ENCODE measurements at places on chromosomes 1 and 21.

DNA sequence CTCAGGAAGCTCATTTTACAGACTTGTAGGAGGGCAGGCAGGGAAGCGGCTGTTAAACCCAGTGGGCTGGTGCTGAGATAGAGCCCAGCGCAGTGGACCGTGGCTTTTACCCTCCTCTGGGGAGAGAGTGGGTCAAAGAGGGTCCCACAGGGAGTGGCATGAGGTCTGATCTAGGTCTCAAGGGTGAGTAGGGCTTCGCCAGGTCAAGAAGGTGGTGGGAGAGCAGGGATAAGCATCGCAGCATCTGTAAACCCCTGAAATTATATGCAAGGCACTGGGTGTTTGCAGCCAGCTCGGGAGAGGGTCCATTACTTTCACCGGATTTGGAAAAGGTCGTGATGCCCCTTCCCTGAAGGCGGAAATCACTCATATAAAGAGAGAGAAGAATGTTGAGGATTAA is 89.1 kb downstream of the ZSCAN20 start:
- no peak for DNase-seq

- DNase-seq: no peak
These were observed 154.4 kb downstream of the HHAT start for GRCh38 chr1:210482945-210483617.

DNA sequence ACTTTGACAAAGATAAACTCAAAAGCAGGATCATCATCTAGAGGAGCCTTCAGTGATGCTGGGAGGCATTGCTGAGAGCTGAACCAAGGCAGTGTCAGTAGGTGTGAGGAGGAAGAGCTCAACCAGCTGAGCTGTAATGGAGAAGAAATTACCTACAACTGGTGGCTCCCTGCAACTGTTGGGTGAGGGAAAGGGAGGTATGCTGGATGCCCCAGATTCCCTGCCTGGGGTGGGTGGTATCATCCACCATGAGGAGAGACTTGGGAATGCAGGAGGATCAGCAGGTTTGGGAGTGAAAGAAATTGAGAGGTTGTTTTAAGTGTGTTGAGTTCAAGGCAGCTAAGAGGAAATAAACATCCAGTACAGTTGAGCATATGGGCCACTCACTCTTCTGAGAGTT is 199.8 kb downstream of the DNM3 start:
- DNase-seq: no peak

DNA sequence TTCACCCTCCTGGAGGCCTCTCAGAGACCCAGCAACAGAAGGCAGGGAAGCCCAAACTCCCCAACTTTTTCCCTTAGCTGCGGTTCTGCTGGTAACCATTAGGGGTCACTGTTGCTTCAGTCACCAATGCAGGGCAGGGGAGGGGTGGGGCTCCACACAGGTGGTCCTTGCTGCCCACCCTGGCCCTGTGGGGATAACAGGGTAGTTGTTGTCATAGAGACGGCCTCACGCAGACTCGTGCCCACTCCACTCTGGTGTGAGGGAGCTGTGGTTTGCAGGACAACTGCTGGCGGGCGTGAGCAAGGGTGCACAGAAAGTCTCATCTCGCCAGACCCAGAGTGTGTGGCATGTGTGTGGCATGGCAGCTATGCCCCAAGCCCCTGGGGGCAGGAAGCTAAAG is 19.9 kb downstream of the INSRR start:
- DNase-seq: no peak

DNA sequence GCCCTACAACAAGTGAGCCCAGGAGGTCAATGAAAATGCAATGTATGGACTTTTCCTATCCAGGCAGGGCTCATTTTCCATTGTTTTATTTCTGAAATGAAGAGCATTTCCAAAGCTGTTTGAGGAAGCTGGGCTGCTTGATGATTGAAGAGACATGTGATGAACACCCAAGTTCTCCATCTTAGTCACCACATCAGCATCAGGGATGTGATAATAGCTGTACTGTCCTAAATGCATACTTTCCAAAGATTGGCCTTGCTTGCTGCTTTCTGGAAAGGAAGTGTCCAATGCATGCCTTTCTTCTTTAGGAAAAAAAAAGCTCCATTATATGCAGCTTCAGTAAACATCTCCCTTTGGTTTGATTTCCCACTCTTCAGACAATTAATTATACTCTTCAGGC is 425.9 kb upstream of the RUNX1 start:
- peak; percentile 71 for DNase-seq

DNA sequence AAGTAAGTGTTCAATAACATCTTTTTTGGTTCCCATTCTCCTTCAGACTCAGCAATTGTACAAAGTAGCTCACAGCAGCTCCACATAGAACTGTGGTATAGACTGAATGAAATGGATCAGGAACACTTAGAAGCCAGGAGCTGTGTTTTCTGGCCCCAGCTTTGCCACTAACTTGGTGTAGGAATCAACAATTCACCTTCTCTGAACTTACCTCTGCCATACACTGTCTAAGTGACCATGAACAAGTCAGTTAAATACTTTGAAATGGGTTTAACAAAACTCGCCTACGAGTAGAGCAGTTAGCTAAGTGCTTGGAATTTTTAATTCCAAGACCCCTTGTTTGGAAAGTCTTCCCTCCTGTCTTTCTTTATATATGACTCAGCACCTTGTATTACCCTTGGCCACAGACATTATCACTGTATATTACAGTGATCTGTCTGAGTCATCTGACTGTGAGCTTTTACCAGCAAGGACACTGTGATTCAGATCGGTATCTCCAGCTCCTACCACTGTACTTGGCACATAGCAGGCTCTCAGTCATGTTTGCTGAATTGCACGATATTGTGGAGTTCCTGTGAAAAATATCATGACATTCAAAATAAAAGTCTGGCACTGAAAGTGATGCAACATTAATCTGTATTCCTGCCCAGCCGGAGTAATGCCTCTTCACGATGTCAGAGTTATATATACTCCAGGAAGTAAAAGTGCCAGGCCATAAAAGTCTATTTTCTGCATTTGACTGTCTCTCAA is 101.7 kb upstream of the BEND5 start:
- no peak for DNase-seq

DNA sequence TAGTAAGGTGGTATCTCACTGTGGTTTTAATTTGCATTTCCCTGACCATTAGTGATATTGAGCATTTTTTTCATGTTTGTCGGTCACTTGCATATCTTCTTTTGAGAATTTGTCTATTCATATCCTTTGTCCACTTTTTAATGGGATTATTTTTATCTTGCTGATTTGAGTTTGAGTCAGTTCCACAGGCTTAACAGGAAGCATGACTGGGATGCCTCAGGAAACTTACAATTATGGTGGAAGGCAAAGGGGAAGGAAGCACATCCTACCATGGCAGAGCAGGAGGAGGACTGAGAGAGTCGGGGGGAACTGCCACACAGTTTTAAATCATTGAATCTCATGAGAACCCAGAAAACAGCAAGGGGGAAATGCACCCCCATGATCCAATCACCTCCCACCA is 51.1 kb downstream of the ODF2L start:
- no peak for DNase-seq

- no peak for DNase-seq
These were observed 53.5 kb downstream of the ITSN1 start for GRCh38 chr21:33695813-33696212.

DNA sequence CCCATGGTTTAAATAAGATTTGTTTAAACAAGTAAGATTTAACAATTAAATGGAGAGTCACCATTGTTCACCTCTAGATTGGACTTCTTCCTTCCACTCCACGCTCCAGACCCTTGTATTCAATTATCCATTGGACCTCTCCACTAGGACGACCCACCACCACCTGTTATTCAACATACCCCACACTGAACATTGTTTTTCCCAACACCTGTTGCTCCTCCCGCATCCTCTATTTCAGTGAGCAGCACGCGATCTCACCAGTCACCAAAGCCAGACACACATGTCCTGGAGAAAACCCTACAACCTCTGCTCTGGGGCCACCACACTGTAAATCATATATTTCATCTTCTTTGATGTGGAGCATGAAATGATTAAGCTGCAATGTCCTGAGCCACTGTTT is 28.6 kb downstream of the ATP8B2 start:
- no peak for DNase-seq

DNA sequence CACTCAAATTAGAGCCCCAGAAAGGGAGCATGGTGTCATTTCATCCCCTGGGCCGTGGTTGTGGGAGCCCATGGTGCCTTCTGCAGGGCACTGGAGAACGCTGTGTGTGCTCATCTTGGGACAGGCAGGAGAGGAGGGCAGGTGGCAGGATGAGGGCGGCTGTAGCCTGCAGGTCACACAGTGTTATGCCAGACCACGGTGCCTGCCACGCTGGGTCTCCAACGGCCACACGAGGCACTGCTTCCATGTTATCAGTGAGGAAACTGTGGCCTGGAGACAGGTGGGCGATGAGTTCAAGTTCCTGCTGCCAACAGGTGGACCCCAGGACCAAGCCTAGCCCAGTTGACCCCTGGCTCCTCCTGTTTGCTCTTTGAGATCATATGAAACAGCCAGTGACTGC is 21.0 kb downstream of the ABCG1 start:
- no peak for DNase-seq

- DNase-seq: no peak
These were observed 8.9 kb upstream of the CTSE start for GRCh38 chr1:206032380-206033140.

DNA sequence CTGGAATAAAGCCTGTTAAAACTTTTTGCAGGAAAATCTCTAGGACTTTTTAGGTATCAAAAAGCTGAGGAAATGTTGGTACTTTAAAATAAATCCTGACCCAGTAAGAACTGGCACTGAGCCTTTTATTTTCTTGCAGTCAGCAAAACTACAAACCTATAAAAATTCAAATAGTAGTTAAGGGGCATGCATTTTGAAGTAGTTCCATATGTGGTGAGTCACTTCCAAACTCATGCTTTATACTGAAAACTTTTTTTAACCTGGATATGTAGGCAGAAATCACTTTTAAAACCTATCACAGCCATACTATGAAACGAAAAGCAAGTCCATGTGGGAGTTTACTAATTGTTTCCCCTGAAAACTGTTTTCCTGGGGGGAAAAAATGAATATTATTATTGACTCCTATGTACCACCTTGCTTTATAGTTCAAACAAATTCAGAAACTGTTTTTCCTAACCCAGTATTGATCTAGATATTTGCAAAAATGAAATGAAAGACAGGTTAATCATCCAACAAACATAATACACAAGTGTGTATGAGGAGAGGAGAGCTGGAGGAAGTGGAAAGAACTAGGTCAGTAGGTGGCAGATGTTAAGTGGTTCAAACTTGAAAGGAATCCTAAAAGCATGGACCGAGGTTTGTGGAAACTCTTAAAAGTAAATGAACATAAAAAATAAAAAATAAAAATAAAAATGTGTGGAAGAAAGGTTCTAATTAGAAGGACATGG is 30.5 kb downstream of the NRIP1 start:
- peak; percentile 58 for DNase-seq

GRCh38 chr1:176032040-176032645 is 174.9 kb downstream of the COP1 start:
- no peak for DNase-seq

- DNase-seq: peak; percentile 60
These were observed 239.5 kb downstream of the TGFB2 start for GRCh38 chr1:218584418-218585155.

GRCh38 chr21:33254766-33255165 is 11.4 kb upstream of the IL10RB start:
- DNase-seq: no peak

DNA sequence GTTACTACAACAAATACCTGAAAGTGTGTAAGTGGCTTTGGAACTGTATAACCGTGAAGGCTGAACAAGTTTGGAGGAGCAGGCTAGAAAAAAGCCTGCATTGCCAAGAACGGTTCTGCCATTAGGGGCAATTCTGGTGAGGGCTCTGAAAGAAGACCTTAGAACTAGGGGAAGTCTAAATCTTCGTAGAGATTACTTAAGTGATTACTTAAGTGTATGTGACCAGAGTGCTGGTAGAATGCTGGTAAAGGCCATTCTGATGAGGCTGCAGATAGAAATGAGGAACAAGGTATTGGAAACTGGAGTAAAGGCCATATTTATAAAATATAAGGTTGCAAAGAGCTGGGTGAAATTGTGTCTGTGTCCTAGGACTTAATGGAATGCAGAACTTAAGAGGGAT is 158.0 kb downstream of the CLIC6 start:
- DNase-seq: no peak

- DNase-seq: no peak
These were observed 10.9 kb upstream of the COL18A1 start for GRCh38 chr21:45393833-45394638.

- DNase-seq: no peak
These were observed 22.0 kb downstream of the SERINC2 start for GRCh38 chr1:31434979-31435378.

DNA sequence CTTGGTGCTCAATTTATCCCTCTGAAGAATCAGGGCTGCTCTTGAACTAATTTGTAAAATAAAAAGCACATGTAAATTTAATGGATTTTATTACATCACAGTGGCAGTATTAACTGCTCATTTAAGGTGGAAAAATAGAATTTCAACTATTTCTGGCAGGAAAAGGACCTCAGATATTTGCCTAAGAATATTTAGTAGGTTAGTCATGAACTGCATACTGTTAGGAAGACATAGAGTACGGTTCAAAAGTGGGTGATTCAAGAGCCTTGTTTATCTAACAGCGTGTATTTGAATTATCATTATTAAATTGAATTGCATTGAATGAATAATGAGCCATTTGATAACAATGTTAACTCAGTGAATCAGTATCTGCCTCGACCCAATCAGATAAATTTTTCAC is 248.8 kb upstream of the PBX1 start:
- DNase-seq: peak; percentile 23

DNA sequence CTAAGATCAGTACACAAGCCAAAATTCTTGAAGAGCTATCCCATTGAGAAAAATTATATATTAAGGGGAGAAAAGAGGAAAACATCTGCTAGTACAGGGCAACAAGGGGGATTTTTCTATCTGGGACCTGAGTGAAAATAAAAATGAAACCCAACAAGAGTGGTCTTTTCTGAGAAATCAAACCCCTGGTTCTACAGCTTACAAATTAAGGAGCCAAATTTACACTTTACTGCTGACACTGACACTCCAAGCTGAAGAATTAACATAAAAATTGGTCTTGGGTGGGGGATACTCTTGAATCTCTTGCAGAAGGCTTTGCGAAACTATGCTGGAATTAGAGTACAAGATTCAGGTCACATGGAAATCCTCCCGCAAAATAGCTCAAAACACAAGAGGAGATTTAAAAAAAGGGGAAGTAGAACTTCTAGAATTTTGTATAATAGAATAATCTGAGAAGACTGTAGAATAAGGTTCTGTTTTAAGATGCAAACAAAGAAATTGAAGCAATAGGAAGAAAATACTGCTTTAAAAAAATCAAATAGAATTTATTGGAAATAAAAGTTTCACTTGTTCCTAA is 32.1 kb upstream of the HSPA13 start:
- DNase-seq: no peak

DNA sequence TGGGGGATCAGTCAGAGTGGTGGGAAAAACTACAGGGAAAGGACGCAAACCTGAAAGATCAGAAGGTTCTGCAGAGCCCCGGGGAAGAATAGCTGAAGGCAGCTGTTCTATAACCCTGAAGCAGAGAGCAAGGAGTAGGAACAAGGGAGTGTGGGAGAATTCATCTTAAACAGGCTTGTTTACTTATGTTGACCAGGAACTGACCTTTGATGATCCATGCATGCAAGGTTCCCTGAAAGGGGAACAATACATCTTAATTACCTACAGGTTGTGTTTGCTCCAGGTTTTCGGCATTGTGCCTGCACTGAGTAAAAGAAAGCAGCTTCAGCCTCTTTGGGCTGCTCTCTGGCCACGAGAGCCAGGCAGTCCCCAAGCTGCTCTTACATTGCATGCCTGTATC is 18.7 kb upstream of the FAM43B start:
- DNase-seq: no peak

- no peak for DNase-seq
These were observed 3.6 kb downstream of the FAM151A start for GRCh38 chr1:54619749-54620148.

- peak; percentile 78 for DNase-seq
These were observed at the start of gene AGT for GRCh38 chr1:230713915-230714764. Gene AGT (minus strand): TSS chr1:230714122. CDS start chr1:230710823, 3,299 bp downstream.
